Stimulated activated CD4-positive, alpha-beta T cell treated with anti-CD3 and anti-CD28 coated beads, Interleukin-1b, Interleukin-23, amount 100 ng/mL, for 48 hours (primary cell): ENCODE measurements at places on chromosomes 16 and 17.

- no peak for DNase-seq
Measured at GRCh38 chr17:69735285-69735684, 320.8 kb downstream of the MAP2K6 start.

DNA sequence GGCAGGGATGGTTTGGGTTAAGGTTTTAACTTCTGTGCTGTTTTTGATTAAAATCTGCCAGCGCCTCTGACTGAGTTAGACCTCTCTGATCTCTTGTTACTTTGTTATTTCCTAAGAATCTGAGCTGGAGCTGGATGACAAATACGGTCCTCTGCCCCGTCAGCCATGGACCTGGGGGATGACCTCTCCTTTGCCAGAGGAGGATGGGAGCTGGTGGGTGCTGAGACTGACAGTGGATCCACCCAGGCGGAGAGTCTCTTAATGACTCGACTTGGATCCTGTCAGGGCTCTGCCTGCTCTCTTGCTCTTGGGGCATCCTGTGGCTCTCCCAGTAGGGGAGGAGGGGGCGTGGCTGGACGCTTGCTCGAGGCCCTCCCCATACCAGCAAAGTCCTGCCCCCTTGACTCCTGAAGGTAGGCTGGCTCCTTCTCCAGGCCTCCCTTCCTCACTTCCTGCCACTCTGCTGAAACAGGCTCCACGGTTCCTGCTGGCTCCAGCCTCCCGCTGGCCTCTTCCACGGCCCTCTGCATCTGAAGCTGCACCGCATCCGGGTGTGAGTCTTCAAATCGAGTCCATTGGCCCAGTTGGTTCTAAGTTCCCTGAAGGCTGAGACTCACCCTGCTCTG, 24.8 kb upstream of the MAP3K14 start:
- DNase-seq = no peak

- peak; percentile 40 for DNase-seq
Measured at GRCh38 chr17:17750881-17751280, 69.6 kb downstream of the RAI1 start.

- DNase-seq = no peak
Measured at GRCh38 chr17:60599220-60599619, 773 bp upstream of the PPM1D start.

DNA sequence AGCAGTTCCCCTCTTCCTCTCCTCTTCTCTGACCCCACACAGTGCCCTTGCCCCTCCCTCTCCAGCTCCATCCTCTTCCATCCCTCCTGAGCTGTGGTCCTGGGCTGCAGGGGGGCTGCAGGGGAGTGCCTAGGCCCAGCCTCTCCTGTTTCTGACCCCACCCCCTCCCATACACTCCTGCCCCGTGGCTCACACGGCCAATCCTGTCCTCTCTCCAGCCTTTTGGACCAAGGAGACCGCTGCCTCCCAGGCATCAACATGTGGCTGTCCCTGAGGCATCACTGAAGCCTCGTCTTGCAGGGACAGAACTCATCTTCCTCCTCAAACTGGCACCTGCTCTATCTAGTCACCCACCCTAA, 6.7 kb downstream of the CLUH start:
- no peak for DNase-seq

DNA sequence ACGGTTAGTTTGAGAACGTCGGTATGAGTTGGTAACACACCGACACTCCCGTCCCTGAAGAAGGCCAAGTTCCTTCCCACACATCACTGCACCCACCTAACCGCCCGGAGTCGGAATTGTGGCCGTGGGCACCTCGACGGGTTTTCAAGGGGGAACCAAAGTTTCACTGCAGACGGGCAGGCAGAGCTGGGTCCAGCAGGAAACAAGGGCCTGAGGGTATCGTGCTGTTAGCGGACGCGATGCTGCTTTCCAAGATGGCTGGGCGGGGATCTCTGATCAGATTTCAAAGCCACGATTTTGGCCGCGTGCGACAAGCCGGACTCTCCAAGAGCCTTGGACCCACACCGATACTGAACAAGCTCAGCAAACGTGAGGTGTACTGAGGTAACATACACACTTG, 82.3 kb upstream of the DOC2B start:
- DNase-seq = no peak

DNA sequence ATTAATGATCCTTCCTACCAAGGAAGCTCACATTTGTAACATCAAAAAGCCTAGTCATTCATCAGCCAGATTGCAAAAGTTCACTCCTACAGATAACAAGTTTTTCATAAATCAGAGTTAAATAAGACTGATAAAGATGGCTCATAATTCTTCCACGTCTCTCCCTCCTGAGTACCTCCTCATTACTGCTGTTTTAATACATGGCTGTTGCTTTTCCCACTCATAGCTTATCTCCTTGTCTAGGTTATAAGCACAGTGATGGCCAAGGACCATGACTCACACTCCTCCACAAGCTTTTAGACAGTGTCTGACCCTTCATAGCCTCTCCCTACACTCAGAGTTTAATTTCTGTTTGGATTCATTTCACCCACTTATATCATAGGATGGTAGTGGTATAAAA, 100.9 kb upstream of the MON1B start:
- DNase-seq = no peak

DNA sequence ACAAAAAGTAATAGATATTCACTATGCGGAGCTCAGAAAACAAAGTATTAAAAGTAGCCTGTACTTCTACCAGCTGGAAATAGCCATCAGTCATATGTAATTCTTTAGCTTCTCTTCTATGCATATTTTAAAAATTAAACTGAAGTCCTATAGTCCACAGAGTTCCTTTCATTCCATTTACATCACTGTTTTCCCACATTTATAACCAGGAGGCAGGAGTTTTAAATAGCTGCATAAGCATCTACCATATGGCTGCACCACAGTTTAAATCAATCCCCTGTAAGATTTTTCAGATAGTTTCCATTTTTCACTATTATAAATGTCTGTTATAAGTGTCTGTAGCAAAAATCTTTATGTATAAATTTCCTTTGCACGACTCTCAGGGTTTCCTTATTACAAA, 45.1 kb downstream of the ZFHX3 start:
- DNase-seq = no peak

GRCh38 chr17:81803728-81804558, at the start of gene GCGR:
Gene GCGR, plus strand, starts transcription at chr17:81804150. Its CDS starts 4,869 bp downstream, at chr17:81809019.
- no peak for DNase-seq

DNA sequence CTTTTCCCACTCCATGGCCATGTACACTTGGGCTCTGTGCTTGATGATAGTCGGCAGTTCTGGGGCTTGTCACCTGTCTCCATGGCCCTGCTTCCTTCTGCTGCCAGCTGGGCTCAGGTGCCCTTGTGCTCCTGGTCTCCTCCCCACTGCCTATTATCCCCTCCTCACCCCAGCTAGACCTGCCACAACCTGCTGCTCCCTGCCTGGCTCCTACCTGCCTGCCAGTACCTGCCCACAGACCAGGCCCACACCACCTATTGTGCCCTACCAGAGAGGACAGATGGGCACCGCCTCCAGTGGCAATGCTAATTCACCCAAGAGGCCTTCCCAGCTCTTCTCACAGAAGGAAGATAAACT, 538 bp upstream of the RAPGEFL1 start:
- no peak for DNase-seq

DNA sequence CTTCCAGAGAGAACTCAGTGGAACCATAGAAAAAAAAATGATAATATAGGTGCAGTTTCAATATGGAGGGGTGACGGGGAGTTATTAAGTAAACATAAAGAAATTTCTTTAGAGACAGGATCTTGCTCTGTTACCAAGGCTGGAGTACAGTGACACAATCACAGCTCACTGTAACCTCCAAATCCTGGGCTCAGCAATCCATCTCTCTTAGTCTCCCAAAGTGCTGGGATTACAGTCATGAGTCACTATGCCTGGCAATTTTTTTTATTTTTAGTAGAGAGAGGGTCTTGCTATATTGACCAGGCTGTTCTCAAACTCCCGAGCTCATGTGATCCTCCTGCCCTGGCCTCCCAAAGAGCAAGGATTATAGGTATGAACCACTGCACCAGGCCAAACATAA, 48.8 kb downstream of the NLRC5 start:
- DNase-seq = no peak

DNA sequence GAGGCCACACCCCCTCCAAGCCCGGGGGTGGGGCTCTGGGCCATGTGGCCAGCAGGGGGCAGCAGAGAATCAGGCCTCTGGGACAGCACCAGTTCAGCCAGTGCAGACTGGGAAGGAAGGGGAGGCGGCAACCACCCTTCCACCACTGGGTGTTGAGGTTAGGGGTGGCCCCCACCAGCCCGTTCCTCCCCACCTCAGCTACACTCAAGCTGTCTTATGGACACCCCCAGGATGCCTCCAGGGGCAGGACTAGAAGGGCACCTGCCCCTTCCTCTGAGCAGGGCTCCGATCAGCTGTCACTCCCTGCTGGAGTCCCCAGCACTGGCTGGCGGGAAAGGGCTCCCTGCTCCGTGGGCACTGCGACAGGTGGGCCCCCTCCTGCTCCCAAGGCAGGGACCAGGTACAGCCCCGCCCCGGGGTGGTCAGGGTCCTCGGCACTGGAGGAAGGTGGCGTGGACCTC, 21.8 kb downstream of the KATNB1 start:
- DNase-seq = peak; percentile 82

DNA sequence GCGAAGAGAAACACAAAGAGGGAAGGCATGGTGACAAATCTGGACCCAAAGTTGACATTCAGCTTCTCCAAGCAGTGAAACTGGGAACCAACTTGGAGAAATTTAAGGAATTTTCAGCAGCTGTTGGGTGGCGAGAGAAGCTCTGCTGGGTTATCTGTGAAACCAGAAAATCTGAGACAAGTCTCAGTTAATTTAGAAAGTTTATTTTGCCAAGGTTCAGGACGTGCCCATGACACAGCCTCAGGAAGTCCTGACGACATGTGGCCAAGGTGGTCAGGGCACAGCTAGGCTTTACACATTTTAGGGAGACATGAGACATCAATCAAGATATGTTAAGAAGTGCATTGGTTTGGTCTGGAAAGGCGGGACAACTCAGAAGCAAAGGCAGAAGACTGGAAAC, 11.2 kb upstream of the CD300LF start:
- no peak for DNase-seq

DNA sequence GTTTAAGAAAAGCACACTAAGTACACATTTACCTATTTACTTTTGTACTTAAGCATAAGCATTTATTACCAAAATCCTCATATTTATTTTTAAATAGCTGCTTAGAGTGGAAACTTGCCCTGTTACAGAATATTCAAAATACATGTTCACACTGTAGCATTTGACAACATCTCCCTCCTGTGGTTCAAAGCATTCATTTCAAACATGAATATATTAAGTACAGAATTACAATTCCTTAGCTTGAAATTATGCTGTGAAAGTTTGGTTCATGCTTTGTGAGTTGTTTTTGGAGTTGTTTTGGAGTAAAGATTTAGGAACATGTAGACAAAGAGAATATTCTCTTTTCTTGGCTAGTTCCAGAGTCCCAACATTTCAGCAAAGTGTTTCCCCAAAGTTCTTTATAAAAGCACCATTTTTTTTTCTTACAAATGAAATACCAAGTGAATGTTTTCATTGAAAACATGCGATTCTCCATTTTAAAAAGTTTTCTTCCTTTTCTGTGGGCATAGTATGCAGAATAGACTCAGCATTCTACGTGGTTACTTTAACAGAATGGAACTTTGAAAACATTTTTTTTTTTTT, 33.2 kb downstream of the TUBD1 start:
- DNase-seq = no peak

DNA sequence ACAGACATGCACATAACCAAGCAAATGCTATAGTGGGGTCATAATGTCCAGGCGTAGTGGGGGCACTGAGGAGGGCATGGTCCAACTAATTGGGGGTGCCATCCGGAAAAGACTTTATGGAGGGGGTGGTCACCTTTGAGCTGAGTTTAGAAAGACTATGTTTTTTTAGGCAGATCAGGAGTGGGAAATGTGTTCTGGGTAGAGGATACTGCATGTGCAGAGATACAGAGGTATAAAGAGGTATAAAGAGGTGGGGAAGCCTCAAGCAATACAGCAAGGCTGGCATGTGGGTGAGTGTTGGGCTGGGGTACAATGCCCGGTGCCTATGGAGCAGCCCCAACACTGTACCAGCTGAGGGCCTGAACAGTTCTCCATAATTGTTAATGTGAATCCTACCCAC, 53.1 kb downstream of the SPACA3 start:
- no peak for DNase-seq

DNA sequence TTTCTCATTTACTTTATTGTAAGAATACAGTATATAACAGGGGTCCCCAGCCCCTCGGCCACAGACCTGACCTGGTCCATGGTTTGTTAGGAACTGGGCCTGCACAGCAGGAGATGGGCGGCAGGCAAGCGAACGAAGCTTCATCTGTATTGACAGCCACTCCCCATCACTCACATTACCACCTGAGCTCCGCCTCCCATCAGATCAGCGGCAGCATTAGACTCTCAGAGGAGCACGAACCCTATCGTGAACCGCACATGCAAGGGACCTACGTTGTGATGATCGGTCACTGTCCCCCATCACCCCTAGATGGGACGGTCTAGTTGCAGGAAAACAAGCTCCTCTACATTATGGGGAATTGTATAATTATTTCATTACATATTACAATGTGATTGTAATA, 410.6 kb downstream of the SLC39A11 start:
- no peak for DNase-seq

- no peak for DNase-seq
Measured at GRCh38 chr17:1638624-1639300, 6.8 kb downstream of the SCARF1 start.

DNA sequence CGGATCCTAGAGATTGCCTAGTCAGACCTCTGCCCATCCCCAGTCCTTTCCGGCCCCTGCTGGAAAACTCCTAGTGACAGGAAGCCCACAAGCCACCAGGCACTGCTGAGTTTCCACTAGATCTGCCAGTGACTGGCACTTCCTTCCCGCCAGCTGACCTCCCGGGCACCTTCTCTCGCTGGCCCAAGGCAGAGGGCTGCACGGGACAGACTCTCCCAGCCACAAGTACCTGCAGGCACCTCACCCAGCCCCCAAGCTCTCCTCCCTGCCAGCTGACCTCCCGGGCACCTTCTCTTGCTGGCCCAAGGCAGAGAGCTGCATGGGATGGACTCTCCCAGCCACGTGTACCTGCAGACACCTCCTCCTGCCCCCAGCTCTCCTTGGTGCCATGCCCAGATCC, 66.3 kb upstream of the DOC2B start:
- DNase-seq = no peak

DNA sequence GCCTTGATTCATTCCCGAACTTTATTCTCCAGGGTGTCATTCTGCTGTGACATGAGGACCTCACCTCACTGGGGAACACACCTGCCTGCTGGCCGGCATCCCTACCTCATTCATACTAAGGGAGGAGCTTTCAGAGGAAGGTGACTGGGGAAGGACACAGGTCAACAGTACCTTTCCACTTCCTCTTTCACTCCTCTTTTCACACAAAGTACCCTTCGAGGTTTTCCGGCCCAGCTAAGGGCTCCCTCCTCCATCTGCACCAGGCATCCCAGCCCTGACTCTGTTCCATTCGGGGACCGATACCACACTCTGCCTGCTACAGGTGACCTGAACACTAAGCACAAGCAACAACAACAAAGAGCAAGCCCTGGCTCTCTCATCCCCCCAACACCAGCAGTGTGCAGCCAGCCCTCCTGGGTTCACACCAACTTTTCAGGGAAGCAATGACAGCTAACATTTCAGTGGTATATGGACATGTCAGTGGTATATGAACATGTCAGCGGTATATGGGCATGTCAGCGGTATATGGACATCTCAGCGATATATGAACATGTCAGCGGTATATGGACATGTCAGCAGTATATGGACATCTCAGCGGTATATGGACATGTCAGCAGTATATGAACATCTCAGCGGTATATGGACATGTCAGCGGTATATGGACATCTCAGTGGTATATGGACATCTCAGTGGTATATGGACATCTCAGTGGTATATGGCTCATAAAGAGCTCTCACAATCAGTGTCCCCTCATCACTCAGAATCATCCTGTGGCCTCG, 16.0 kb downstream of the TRIM25 start:
- DNase-seq = no peak
